Inflammatory macrophage (primary cell): ENCODE measurements at places on chromosomes 16 and 17.

- no peak for DNase-seq
Observed at GRCh38 chr17:50565402-50566350, 5.2 kb downstream of the CACNA1G start.

DNA sequence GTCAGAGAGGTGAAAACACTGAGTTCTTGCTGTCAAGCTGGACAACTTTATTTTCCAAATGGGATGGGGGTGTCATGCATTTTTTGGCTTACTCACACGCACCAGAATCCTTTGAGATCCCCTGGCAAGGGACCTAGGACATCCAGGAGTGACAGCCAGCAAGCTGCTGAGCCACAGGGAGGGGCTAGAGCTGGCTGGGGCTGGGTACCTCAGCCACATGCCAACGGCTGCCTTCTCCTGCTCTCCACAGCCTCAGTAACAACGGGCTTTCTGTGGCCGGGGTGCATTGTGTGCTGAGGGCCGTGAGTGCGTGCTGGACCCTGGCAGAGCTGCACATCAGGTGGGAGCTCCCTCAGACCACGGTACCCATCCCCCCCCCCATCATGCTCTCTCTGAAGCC, 47.6 kb downstream of the NLRC5 start:
- DNase-seq, result no peak

GRCh38 chr17:34930283-34930682, 31.0 kb downstream of the CCT6B start:
- peak; percentile 42 for DNase-seq

DNA sequence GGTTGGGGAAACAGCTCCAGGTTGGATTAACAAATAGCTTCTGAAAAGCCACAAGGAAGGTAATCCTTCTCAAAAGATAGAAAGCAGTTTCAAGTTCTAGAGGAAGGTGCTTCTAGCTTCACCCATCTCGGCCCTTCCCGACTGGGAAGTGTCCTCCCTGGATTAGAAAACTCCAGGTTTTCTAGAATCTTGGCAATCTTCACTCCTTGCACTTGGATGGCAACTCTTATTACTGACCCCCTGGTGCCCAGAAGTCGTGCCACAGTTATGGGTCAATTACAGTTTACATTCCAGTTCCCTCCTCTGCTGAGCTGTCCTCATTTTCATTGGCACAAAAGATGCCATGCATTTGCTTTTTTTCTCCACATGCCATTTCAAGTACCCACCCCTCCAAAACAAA, 65.6 kb downstream of the SMG6 start:
- DNase-seq, result no peak

GRCh38 chr16:84446596-84447392, 57.7 kb downstream of the MEAK7 start:
- no peak for DNase-seq

DNA sequence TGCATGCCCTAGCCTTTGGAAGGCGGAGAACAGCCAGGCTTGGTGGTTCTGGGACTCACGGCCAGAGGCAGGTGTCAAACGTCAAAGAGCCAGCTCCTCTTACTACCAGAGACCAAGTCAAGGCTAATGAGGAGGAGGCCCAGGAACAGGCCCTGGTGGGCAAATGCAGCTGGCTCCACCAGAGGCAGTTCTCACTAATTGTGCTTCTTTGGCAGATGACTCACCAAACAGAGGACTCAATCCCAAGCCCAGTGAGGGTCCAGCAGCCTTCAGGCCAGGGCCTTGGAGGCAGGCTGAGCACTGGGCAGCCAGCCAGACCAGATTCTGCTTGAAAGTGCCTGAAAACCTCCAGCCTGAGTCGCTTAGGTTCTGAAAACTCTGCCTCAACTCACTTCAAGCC, 336.5 kb upstream of the CDH5 start:
- DNase-seq, result no peak

- DNase-seq, result peak; percentile 30
Observed at GRCh38 chr17:64075913-64076312, 54.0 kb downstream of the ERN1 start.

DNA sequence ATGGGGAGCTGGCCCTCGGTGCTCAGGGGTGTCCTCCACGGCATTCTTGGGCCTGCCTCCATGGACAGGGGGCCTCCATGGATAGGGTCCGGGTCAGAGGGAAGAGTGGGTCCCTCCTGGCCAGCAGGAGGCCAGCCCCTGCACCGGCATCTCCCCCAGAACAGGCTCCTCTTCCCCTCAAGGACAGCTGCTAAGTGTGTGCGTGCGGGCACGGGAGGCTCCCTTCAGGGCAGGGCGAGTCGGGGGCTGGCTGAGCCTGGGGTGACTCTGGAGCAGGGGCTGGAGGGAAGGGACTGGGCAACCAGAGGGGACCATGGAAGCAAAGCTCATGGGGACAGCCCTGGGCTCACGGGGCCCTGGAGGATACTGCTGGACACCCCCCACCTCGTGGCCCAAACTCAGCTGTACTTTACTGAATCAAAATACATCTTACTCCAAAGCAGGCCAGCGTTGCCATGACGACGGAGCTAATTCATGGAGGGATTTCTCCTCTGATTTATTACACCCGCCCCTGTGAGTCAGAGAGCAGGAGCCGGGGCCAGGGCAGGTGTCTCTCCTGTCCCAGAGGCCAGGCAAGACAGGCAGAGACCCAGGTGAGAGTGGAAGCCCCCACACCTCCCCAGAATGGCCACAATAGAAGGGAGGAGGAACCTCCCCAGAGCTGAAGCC, 2.1 kb downstream of the CASKIN1 start:
- no peak for DNase-seq
